Activated T-cell treated with anti-CD3 and anti-CD28 coated beads, Interleukin-2, amount 50 U/mL, for 72 hours (primary cell): ENCODE measurements at places on chromosomes 13 and 19. TPM values are rescaled to one million over a fixed set of nuclear protein-coding genes. Genes with fewer than 3 reads are reported as not detected.

- no peak overlapping the region for H3K4me3 ChIP-seq
- H3K27me3 ChIP-seq = no peaks in the 10 kb centered on the region
- peaks cover 14% of the 10 kb centered on the region for H3K4me1 ChIP-seq
- DNase-seq = no peak
- no peak overlapping the region for H3K27ac ChIP-seq
These were observed 4.6 kb upstream of the FAM32A start for GRCh38 chr19:16180611-16181010.

GRCh38 chr19:2983351-2984214 lies 6.2 kb downstream of the TLE6 start:
- no peaks in the 10 kb centered on the region for H3K4me1 ChIP-seq
- no peak overlapping the region for H3K4me3 ChIP-seq
- H3K27ac ChIP-seq = no peak overlapping the region
- peaks cover 20% of the 10 kb centered on the region for H3K27me3 ChIP-seq
- H3K36me3 ChIP-seq = no peaks in the 10 kb centered on the region
- no peak for DNase-seq

DNA sequence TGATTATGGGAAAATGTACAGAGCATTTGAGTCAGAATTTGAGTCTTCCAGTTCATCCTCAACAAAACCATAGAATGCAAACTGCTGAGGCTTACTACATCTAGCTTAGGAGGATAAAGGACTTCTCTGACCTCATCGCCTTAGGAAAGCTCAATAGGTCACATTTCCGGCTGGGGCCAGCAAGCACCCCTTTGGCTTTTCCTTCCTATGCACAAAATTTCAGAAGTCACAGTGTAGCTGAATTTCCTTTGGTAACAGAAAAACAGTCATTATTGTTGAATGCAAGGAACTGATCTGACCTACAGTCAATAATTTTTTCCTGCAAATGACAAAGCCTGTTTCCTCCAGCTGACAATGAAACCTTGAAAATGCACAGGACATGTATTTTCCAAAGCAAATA lies 32.8 kb upstream of the LRCH1 start:
- no peaks in the 10 kb centered on the region for H3K36me3 ChIP-seq
- no peak overlapping the region for H3K27ac ChIP-seq
- no peak overlapping the region for H3K4me3 ChIP-seq
- H3K27me3 ChIP-seq = peaks cover 7% of the 10 kb centered on the region
- H3K4me1 ChIP-seq = peaks cover 6% of the 10 kb centered on the region

- no peaks in the 10 kb centered on the region for H3K27me3 ChIP-seq
- DNase-seq = no peak
- H3K4me1 ChIP-seq = peaks cover 9% of the 10 kb centered on the region
- no peak overlapping the region for H3K27ac ChIP-seq
These were observed 4.0 kb upstream of the ZNF57 start for GRCh38 chr19:2896694-2897093.

DNA sequence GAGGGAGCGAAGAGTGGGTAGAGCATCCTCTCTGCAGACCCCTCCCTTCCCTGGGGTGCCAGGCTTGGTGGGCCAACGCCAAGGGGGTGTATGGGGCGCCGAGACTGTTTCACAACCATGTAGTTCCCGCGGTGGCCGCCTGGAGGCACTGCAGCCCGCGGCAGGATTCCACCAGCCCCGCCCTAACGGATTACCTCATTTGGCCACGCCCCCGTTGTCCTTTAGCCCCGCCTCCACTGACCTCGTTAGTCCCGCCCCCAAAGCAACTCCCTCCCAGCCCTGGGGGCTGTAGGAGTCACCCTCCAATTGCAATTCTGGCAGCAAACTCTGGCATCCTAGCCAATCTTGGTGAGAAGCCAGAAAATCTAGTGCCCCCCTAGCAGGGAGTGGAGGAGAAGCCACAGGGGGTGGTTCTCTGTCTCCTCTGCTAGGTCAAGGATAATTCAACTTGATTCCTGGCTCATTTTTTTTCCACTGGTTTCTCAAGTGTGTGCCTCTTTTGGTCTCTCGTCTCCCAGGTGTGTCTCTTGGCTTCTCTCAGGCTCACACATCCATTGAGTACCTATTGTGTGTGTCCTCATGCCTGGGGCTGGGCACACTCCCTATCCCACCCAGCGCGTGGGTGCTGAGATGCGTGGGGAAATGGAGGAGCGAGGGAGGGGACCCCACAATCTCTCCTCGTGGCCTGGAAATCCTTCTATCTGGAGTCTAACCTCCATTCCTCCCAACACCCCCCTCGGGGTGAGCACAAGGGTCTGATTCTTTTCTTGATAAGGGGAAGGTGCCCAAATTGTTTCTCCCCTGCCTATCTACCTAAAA lies 2.0 kb downstream of the OLFM2 start:
- peaks cover 32% of the 10 kb centered on the region for H3K4me1 ChIP-seq
- H3K4me3 ChIP-seq = no peak overlapping the region
- no peaks in the 10 kb centered on the region for H3K36me3 ChIP-seq

DNA sequence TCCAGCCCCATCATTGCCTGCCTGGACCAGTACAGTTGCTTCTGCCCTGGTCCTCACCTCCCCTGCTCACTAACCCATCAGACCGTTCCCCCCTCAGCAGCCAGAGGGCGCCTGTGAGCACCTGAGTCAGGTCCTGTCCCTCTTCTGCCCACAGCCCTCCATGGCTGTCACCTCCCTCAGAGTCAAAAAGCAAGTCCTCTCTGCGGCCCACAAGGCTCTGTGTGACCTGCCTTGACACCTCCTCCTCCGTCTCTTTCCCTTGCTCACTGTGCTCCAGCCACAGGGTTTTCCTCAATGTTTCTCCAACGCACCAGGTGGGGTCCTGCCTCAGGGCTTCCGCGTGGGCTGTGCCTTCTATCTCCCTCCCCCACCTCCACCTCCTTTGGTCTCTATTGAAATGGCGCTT lies 29.4 kb upstream of the PTPRS start:
- H3K27me3 ChIP-seq = no peaks in the 10 kb centered on the region
- DNase-seq = peak; percentile 73
- H3K4me3 ChIP-seq = no peak overlapping the region
- no peak overlapping the region for H3K27ac ChIP-seq
- no peaks in the 10 kb centered on the region for H3K36me3 ChIP-seq

- no peaks in the 10 kb centered on the region for H3K4me1 ChIP-seq
- DNase-seq = no peak
These were observed 4.9 kb downstream of the ZSCAN1 start for GRCh38 chr19:58038688-58039204.

DNA sequence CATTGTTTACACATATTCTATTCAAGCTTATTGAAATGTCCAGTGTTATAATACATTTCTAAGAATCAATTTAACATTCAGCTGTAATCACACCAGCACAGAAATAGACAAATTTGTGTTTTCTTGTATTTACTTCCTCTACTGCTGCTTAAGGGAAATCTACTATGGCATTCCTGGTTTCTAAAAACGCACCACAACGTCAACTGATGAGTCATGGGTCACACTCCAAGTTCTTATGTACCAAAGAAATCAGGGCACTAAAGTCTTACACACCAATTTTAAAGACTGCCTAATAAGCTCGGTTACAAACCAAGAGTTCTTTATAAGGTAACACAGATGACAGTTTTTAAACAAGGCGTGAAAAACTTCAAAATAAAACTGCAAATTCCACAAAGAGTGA lies 13.2 kb downstream of the LNX2 start:
- DNase-seq = no peak
- peaks cover 10% of the 10 kb centered on the region for H3K4me1 ChIP-seq
- no peaks in the 10 kb centered on the region for H3K27me3 ChIP-seq
- no peaks in the 10 kb centered on the region for H3K36me3 ChIP-seq
- H3K4me3 ChIP-seq = no peak overlapping the region

DNA sequence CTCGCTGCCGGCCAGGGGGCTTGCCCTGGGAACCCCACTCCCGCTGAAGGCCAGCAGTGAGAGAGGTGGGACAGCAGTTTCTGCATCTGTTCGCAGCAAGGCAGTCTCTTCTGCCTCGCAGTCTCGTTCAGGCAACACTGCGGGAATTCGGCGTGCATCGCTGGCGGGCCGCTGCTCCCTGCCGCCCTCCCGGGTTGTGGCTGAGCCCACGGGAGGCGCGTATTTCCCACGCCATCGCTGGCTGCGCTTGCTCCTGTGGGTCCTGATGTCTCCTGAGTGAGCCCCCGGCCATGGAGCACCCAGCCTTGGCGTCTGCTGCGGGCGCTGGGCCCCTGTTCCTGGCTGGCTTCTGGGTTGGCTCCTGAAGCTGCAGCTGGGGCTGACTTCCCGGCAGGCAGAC lies 227.9 kb downstream of the TEX29 start:
- no peak overlapping the region for H3K4me3 ChIP-seq
- H3K4me1 ChIP-seq = no peaks in the 10 kb centered on the region
- no peak overlapping the region for H3K27ac ChIP-seq
- no peaks in the 10 kb centered on the region for H3K27me3 ChIP-seq
- H3K36me3 ChIP-seq = peaks cover 3% of the 10 kb centered on the region
- DNase-seq = no peak

DNA sequence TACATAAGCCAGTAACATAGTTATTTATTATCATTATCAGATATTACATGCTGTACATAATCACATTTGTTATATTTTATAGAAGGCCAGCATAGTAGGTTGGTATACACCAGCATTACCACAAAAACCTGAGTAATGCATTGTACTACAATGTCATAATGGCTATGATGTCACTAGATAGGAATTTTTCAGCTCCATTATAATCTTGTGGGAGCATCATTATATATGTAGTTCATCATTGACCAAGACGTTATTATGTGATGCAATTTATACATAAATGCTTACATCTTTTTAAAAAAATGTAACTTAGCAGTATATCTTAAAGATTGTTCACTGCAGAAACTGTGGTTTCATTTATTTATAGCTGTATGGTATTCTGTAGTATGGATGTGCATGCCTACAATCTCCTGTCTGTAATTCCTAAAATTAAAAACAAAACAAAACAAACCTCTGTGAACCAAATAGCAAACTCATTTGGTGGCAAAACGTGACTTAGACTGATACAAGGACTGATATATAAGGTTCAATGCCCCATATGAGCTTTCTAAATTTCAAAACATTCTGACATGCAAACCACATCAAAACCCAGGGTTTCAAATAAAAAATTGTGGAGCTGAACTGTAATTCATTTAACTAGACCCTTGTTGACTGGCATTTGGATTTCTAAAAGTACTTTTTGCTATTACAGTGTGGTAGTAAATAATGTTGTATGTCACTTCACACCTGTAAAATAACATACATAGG lies 250.9 kb downstream of the DLEU7 start:
- H3K4me1 ChIP-seq = peaks cover 64% of the 10 kb centered on the region
- no peak for DNase-seq
- H3K4me3 ChIP-seq = no peak overlapping the region
- H3K27ac ChIP-seq = no peak overlapping the region
- no peaks in the 10 kb centered on the region for H3K27me3 ChIP-seq
- H3K36me3 ChIP-seq = no peaks in the 10 kb centered on the region

DNA sequence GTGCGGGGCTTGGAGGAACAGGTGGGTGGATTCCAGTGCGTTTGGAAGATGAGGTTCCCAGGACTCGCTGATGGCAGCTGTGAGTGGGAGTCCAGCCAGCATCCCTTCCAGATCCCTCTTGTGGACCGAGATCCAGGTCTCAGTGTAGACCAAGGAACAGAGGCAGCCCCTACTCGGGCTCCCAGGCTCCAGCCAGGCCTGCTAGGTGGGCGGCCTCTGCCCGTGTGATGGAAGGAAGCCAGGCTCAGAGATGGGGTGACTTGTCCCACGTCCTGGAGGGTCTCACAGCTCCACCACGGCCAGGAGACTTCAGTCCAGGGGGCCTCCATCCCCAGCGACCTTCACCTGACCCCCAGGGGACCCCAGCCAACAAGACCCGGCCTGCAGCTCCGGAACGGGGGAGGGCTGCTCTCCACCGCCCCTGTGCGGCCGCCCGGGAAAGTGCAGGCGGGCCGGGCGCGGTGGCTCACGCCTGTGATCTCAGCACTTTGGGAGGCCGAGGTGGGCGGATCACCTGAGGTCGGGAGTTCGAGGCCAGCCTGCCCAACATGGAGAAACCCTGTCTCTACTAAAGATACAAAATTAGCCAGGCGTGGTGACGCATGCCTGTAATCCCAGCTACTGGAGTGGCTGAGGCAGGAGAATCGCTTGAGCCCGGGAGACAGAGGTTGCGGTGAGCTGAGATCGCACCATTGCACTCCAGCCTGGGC lies 729 bp upstream of the MADCAM1 start:
- peaks cover 3% of the 10 kb centered on the region for H3K36me3 ChIP-seq
- peak overlapping the region; percentile 22 for H3K4me3 ChIP-seq
- no peak overlapping the region for H3K27ac ChIP-seq
- peak; percentile 55 for DNase-seq

- H3K4me1 ChIP-seq = no peaks in the 10 kb centered on the region
- H3K27me3 ChIP-seq = no peaks in the 10 kb centered on the region
- no peak for DNase-seq
- H3K4me3 ChIP-seq = no peak overlapping the region
- H3K27ac ChIP-seq = no peak overlapping the region
- peaks cover 2% of the 10 kb centered on the region for H3K36me3 ChIP-seq
These were observed 26.2 kb upstream of the ATP8A2 start for GRCh38 chr13:25345576-25345975.

- H3K4me1 ChIP-seq = peaks cover 38% of the 10 kb centered on the region
- no peaks in the 10 kb centered on the region for H3K36me3 ChIP-seq
- no peak overlapping the region for H3K4me3 ChIP-seq
- no peaks in the 10 kb centered on the region for H3K27me3 ChIP-seq
These were observed 6.5 kb downstream of the EPSTI1 start for GRCh38 chr13:42985312-42986175.

- DNase-seq = no peak
- no peak overlapping the region for H3K4me3 ChIP-seq
These were observed 74.8 kb downstream of the ABCC4 start for GRCh38 chr13:95226476-95226875.

DNA sequence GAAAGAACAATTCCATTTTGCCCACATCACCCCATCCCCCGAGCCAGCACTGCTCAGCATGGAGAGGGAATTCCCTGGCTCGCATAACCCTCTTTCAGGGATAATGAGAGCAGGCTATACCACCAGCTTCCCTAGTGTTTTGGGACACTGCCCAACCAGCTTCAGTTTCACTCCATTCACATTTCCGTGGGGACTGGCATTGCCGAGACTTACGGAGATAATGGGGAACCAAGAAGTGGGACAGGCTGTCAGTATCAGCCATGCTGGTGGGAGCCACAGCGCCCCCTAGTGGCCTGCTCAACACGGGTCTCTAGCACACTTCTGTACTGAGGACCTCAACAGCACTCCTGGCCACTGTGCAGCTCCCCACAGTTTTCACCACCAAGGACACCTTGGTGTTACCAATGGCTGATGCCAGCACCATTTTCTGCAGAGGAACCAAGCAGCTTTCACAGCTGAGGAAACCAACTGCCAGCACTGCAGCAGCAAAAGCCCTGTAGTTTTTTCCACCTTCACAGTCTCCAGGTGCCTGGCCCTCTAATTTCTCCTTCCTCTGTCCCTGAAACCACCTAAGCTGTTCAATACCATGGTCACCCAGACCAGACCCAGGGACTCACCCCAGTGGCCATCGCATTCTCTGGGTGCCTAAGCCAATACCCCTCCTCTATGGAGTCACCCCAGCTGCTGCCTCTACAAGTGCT lies 23.7 kb downstream of the SLC6A16 start:
- peaks cover 3% of the 10 kb centered on the region for H3K36me3 ChIP-seq
- H3K4me1 ChIP-seq = no peaks in the 10 kb centered on the region
- H3K27ac ChIP-seq = no peak overlapping the region
- peak overlapping the region; percentile 55 for H3K4me3 ChIP-seq
- H3K27me3 ChIP-seq = no peaks in the 10 kb centered on the region

Gene SLC8A2
- total RNA-seq = 0.17 TPM

Gene FCER2
- 7.7 TPM for total RNA-seq

Gene DMKN
- total RNA-seq = 3.7 TPM

Gene FBXO27
- 3.7 TPM for total RNA-seq

Gene STOML3
- not detected for total RNA-seq

Gene ATP7B
- total RNA-seq = 2.3 TPM

Gene RINL
- total RNA-seq = 151 TPM

Gene FFAR3
- total RNA-seq = 6.6 TPM

Gene TMEM190
- total RNA-seq = not detected
